ENCODE measurements at places on chromosomes 3 and 15.

- DNase-seq: no peak
These were observed 71.8 kb downstream of the DTWD1 start for GRCh38 chr15:49692514-49693090.

- DNase-seq: peak; percentile 86
These were observed 90.7 kb downstream of the IGF2BP2 start for GRCh38 chr3:185733980-185734724.

DNA sequence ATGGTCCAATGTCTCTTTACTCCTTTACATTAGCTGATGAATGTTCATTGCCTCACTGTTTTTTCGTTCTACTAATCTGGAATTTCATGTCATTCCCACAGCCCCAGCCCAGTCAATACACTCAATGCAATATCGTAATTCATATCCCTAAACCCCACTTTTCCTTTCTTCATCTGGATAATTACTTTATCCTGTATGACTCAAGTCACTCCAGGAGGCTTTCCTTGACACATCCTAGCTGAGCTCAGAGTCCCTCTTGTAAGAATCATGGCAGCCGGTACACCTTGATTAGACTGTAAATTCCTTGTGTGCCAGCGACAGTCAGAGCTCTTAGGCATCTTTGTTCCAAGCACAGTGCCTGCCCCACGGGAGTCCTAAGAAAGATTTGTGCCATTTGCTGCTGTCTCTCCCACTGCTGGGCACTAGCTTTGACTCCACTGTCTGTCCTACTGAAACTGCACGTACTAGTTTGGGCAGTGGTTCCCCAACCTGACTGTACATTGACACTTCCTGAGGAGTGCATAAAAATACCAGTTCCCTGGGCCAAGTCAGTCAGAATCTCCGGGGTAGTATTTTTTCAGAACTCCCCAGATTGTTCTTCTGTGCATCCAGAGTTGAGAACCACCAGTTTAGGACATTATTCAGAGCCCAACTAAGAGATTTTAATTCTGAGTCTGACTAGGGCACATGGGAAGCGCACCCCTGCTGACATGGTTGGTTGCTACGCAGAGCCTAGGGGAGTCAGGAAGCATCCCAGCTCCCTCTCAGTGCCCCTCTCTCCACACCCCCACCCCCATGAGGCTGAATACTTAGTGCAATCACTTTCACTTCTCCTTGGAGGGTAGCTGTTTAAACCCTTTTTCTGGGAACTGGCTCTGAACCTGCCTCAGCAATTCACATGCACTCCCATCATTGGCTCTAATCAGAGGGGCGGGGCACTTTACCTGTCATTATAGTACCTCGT lies 19.5 kb upstream of the C3orf70 start:
- no peak for DNase-seq

DNA sequence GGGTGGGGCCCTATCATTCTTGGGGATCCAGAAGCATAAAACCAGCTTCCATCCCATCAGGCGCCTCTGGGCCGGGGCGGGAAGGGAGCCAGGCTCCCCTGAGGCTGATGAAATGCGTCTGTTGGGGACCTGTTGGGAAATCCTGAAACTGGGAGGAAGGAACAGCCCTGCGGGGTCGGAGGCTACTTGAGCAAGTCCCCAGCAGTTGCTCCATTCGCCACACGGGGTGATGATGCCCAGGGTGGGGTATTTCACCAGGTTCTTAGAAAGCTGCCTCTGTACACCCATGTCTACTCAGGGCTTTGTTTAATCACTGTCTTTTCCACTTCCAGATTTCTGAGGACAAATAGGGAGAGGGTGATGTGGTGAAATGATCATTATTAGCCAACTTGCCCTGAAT lies 25.4 kb upstream of the TSEN2 start:
- DNase-seq: no peak

DNA sequence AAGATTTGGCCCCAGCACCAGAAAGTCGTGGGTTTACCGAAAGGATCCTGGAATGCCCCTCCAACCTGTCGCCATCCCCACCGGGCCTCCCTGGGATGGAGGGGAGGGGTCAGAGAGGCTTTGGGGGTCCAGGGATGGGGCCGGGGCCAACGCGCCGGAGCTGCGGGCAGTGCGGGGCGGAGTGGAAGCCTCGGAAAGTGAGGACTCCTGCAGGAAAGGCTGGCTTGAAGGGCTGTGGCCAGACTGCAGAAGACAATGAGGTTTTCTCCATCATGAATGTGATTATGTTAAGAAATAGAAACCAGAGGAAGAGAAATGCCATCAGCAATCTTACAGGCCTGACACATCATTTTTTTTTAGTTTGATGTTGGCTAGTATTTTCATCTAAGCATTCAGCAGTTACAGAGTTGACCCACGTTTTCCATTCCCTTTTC lies 738 bp downstream of the YEATS2 start:
- DNase-seq: peak; percentile 13

DNA sequence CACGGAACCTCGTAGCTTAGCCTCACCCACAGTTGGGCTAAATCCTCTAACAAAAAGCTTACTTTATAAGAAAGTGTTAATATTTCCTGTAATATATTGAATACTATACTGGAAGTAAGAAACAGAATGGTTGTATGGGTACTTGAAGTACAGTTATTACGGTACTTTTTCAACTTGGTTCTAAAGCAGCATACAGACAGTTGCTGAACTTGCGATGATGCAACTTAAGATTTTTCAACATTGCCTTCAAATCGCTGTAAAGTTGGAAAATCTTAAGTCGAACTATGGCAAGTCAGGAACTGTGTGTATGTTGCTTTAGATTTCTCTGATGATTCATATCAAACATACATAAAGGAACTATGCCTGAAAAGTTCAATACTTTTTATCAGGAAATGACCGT lies 204.4 kb upstream of the C2CD4B start:
- DNase-seq: no peak

DNA sequence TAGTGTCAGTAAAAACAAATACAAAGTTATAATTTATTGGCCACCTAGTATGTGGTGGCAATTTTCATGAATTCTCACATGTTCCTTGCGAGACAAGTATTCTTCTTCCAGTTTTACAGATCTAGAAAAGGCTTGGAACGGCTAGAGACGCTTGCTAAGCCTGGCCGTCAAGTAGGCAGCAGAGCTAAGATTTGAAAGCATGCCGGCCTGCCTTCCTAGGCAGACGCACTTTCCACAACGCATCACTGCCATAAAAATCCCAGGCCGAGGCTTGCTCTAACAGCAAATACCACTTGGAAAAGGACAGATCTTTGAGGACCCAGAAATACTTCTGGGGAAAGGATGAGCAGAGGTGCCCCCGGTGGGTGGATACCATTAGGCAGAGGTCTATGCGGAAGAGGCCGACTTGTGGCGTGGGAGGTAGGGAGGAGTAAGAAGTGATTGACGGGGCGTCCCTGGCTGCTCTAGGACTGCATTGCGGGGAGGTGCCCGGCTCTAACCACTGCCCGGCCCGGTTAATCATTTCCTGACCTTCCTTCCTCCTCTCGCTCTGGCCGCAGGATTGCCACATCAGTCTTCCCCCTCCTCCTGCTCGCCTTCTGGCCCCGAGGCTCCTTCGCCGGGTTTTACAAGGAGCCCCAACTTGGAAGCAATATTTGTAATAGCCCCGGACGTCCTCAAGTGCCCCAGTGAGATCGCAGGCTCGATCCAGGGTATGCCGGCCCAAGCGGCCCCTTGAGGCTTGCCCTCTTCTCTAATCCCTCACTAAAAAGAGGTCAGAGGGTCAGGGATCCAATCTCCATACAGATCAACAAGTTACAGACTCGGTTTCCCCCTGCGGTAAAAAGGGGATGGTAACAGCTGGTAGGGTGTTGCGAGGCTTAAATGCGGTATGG lies 1.3 kb upstream of the USP3 start:
- DNase-seq: peak; percentile 98

- DNase-seq: no peak
These were observed 292.6 kb upstream of the TGFBR2 start for GRCh38 chr3:30313840-30314239.

DNA sequence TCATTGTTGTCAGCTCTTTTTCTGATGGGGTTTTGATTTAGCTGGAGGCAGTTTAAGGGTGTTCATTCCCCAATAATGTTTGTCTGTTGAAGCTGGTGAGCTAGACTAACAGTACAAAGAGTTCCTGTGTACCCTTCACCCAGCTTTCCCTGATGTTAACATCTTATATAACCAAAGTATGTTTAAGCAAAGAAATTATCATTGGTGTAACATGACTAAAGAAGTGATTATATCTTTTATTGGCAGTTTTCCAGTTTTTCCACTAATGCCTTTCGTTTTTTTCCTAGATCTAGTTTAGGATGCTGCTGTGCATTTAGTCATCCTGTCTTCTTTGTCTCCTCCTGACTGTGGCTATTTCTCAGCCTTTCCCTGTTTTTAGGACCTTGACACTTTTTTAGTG lies 165.6 kb downstream of the LPP start:
- no peak for DNase-seq

DNA sequence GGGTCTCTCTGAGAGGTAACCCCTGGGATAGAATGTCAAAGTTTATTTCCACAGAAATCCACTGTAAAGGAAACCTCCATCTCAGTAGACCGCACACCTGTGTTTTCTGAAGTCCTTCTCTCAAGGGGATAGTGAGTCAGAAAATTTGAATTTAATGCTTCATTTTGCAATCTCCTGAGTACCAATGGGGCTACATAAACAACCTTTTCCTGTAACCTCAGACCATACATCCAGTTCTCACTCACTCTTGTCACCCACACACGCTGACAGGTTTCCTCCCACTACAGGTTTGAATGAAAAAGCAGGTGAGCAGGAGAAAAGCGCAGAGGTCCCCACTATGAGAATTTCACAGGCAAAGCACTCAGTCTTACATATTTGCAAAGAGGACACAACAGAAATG lies 165.3 kb upstream of the MCTP2 start:
- no peak for DNase-seq

DNA sequence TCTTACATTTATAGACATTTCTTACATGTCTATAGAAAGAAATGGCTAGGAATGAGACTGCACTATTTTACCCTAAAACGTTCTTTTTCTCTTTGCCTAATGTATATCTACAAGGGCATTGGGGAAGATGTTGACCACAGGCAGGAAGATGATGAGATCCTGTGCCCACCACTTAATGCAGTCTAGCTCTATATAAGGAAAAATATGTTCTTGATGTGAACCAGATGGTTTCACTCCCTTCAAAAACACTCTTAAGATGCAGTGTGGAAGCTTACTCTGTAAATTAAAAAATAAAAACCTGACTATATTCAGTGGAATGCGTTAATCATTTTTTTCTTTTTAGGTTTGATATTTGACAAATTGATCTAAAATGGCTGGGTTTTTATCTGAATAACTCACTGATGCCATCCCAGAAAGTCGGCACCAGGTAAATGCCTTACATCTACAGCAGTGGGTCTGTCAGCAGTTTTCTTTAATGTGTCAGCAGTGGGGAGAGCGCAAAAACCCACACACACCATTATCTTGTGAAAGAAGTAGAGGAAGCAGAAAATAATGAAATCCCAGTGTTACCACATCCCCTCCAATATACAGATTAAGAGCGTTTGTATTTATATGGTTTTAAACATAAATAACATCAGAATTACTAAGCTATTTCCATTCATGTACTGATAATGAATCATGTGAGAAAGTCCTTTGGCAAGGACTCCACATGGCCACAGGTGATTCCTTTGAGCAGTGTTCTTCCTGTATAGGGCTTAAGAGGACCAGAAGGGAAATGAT lies 10.1 kb downstream of the AGTR1 start:
- DNase-seq: no peak

DNA sequence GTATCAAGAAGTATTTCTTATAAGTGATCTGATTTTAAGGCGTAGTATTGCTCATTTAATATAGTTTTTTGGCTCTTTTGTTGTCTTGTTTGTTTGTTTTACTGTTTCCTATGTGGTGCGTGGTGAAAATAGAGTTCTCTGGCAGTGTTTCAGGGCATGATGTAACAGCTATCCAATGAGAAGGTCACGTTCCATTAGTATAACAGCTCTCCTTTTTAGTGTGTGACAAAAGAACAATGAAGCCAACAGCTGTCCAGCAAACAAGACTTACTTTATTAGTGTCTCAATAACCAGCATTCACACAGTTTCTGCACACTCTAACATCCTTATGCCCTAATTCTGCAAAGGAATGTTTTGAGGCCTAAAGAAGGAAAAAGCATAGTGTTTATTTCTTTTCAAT lies 127.9 kb downstream of the SLC25A26 start:
- DNase-seq: no peak

DNA sequence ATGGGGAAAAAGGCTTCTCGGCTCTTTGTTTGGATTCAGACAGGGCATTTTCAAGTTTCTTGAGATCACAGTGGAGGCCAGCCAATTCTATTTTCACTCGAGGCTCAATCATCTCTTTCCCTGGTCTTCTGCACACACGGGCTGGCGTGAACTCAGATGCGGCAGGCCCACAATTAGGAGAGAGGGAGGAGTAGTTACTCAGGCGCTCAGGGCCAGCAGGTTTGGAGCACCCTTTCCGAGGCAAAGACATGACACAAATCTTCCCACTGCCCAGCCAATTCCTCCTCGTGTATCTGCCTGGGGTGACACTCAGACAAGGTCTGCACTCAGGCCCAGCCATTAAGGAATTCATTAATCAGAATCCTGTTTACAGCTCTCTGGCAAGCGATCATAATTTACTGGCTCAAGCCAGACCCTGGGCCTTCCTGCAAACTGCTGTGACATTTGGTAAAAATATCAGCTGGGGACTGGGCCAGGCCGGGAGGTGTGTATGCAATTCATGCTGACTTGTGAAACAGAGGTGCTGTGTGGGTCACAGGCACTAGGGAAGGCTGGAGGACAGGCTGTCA lies 68.1 kb upstream of the TLE3 start:
- DNase-seq: no peak

DNA sequence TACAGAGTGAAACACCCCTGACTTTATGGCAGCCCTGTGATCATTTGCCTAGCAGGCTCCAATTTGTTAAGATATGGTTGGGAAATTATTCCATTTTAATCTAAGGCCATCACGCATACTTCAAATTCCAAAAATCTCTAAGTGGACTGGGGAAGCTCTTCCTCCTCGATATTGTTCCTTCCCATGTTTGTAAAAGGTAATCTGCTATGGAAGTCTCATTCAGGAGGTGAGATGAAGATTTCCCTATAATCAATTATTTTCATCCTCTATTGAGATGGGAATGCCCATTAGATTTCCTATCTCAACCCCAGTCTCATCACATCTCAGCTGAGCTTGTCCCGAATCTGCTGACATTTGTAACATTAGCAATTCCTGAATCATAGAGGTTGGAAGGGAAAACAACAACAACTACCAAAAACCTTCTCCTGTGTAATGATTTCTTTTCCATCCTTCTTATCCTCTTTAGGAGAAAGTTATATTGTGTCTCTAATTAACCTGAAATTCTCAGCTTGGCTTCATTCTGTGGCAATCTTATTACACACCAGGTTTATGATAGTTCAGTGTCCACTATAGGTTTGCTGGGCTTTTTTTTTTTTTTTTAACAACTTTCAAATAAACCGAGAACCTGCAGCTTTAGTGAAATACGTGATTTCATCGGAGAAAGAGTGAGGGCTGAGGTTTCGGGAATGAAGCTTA lies 2.2 kb upstream of the NR2F2 start:
- no peak for DNase-seq

DNA sequence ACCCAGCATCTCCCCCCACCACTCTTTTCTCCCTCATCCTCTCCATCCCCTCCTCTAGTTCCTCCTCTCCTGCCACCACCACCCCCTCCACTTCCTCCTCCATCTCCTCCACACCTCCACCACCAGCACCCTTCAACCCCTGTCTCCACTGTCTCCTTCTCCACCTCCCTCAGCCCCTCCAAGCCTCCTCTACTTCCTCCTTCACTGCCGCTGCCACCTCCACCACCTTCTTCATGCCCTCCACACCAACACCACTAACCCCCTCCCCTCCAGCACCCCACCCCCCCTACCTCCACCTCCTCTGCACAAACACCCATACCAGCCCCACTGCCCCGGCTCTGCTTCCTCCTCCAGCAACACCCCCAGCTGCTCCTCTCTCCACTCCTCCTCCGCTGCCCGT lies 88.0 kb downstream of the HES1 start:
- DNase-seq: no peak

Measured in kidney glomerular epithelial cell (primary cell).